ENCODE measurements at places on chromosomes 7 and 10.
A peak's percentile ranks its signal among the peaks of the same experiment; 100 is the strongest.

GRCh38 chr7:127893547-127893946 lies 137.7 kb downstream of the LRRC4 start:
- DNase-seq = no peak

DNA sequence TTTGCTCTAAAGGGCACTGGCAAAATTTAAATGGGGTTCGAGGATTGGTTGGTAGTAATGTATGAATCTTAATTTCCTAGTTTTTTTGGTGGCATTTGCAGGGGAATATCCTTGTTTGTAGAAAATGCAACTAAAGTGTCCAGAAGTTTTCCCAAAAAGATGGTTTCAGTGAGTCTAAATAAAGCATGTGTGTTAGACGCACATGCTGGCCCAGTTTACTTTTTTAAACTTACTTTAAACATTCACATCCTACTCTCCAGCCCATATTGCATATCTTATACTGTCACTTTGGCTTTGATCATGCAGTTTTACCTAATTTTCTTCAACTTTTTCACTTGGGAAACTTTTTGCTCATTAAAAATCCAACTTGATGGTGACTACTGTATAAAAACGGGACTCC lies 744.0 kb upstream of the CELF2 start:
- no peak for DNase-seq

DNA sequence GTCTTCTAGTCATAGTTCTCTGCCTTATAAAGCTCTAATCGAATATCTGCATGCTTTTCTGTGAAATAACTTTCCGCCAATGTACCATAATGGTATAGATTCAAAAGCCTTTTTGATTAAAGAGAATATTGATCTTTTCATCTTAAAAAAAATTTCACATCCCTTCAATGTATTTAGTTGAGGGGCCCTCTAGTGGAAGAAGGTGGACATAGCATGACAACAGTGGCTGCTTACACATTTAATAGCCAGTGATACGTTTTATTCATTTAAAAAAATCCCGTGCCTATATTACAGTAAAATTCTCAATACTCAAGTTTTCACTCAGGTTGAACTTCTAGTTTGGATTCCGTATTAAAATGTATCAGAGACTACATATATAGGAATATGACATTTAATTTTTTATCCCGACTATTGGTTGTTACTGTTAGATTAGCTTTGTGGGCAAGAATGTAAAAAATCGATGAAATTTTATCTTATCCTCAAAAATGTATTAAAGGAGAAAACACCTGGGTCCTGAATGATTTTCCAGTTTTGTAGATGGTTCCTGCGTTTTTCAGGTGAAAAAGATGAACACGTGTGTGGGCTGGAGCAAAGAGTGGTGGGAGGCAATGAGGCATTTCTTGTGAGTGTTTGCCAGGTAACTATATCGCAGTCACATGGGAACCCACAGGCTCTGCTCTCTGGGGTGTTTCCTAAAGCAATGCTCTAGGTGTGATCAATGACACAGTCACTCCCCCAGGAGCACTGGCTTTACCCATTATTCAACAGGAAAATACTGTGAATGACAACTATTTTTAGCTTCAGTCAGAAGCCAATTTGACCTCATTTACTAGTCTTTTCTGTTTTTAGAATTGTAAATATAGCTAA lies 24.1 kb upstream of the PNLIP start:
- DNase-seq = peak; percentile 42

GRCh38 chr7:1968397-1969111 lies 264.2 kb downstream of the MAD1L1 start:
- no peak for DNase-seq

DNA sequence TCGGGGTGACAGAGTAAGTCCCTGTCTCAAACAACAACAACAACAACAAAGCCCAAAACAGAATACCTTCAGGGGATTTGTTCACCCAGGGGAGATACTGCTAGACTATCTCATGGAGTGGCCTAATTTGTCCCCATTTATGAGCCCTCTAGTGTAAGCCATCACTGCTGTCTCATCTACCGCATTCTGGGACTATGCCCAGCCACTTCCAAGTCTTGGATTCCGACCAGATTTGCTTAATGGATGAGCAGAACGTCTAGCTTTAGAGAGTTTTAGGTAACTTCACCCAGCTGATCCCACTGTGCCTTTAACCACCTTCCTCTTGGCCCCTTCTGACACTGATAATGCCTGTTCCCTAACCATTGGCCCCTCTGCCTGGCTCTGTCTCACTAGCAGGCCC lies 47.1 kb downstream of the PAPSS2 start:
- no peak for DNase-seq

GRCh38 chr10:87723500-87723899 lies 63.8 kb downstream of the PAPSS2 start:
- no peak for DNase-seq

- DNase-seq = no peak
Observed at GRCh38 chr7:134359787-134360432, 43.2 kb upstream of the SLC35B4 start.

DNA sequence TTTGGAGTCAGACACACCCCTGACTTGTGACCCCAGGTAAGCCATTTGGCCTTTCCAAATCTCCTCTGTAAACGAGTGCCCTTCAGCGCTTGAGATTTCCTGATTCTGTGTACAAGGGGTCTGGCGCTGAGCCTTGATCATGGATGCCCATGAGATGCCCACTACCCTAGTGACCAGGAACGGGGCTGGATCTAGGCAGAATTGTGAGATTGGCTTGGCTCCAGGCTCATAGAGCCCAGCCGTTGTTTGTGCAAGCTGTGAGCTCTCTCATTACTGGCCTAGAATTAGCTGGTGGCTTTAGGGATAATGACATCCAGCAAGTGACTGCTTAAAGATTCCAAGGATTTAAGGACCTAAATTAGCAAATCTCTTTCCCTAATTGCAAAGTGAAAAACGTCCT lies 84.9 kb downstream of the CAMK1D start:
- no peak for DNase-seq

GRCh38 chr7:83550100-83550499 lies 98.8 kb downstream of the SEMA3E start:
- DNase-seq = no peak

DNA sequence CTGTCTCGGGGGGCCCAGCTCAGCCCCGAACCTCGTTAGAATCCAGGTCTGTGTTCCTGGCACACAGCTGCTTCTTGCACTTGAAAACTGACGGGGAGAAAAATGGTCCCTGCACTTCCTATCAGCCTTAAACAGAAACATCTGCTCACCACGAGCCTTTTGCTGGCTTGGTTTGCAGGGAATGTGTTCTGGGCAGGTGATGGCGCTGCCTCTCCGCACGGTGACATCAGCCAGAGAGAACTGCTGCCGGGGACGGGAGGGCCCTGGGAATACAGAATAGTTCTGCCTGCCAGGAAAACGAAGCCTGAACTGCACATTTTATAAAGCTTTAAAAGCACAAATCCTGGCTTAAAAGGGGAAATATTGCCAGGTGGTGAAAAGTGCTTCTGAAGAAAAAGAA lies 622.5 kb downstream of the TYW1 start:
- DNase-seq = no peak

- DNase-seq = no peak
Observed at GRCh38 chr7:141463986-141464385, 87.2 kb upstream of the AGK start.

GRCh38 chr10:70779088-70779487 lies 6.1 kb downstream of the TBATA start:
- no peak for DNase-seq

GRCh38 chr7:5554287-5554610 lies 130.6 kb upstream of the TNRC18 start:
- no peak for DNase-seq

DNA sequence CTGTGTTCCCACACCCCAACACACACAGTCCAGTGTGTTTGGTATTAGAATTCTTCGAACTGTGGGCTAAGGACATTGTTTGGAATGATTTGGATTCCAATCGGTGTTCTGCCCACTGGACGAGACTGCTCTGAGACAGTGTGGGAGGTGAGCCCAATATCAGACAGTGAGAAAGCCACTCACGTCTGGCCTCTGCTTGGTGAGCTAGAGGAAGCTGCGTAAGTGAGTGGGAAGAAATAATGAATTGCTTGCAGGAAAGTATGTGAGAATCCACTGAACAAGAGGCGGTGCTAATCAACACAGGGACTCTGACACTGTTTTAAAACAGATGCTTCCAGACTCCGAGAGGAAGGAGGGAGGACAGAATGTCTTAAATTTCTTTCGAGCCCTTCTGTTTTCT lies 675.0 kb upstream of the ANKRD30A start:
- DNase-seq = no peak

DNA sequence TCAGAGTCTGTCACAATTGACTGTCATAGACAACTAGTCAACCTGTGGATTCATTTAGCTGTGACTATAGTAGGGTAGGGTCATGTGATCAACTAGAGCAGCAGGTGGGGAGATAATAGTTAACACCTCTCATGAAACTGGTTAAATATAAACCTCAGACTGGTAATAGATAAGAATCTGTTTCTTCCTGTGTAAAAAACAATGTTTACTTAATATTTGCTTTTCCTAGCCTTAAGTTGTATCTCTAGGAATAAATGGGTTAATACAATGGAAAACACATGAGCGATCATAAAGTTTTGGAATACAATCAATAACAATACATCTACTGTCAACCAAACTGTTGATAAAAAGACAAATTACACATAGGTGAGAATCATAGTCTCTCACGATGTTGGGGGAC lies 43.4 kb upstream of the ITGB8 start:
- no peak for DNase-seq

DNA sequence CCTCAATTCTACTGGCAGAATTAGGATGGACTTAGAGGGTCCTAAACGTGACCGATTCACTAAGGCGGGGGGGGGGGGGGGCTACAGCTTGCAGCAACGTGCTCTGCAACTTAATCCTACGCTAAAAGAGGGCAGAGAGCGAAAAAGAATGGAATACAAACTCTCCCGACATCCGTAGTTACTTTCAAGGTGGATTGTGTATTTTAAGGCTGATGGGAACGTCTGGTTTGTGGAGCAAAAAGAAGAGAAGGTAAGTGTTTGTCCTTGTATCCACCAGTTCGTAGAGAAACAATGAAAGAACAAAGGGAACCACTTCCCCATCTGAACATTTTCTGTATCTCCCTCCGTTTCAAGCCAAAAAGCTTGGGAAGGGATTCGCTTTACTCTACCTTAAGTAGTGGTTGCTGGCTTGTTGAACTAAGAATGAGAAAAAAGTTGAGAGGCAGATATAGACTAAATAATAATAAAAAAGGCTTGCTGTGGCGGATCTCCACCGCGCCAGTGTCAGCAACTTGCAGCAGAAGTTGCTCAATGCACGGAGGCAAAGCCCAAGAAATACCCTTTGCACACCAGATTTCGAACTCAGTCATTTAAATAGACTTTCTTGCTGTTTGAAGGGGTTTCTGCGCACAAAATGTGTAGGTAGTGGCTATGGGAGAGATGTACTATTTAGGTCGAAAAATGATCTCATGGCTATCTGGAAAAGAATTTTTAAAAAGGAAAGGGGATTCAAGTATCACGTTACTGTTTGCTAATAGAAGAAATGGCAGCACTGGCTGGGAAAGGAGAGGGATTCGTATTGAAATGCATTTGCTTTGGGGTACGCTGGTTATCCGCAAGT lies 736 bp downstream of the SKIDA1 start:
- no peak for DNase-seq

DNA sequence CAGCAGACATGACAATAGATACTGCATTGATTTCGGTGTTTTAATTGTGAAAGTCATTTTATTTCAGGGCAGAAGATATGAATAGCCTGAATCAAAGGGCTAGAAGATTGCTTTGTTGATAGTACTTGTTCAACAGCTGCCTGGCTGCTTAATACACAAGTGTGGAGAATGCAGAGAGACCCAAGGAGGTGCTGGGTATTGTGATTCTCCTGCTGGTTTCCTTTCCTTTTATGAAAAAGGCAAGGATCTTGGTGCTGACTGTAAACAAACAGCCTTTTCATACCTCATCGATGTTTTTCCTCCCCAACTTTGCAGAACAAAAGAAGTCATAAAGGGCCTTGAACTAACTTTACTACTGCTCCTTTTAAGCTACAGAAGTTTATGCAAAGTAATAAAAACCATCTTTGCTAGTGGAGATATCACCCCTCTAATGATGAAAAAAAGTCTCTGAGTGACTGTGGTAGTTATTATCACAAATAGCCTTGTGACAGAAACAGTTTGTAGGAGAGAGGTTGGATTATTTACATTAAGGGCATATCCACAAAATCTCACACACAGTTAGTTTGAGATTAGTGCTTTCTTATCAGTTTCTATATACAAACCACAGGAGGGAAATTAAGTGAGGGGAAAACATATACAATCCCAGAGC lies 800.0 kb downstream of the LRMDA start:
- DNase-seq = no peak

DNA sequence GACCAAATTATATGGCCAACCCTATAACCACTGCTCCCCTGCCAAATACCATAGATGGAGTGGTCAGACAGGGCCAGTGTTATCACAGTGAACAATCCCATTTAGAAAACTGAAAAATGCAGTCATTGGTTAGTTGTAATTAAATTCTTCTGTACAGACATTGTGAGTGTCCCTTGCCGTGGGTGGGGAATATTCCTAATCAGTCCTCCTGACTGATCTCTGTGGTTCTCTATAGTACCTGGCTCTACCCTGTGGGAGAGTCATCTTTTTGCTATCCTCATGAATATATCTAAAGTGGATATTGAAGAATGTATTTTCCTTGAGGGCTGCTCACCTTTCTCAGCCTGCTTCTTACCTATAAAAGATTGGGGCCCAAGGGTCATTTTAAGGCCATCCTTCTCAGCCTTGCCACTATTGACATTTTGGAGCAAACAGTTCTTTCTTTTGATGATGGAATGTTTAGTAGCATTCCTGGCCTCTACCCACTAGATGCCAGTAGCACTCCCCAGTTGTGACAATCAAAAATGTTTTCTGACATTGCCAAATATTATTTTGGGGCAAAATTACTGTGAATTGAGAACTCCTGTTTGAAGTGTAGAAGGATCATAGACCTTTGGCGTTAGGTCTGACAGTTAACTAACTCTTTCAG lies 110.2 kb downstream of the MAPK8 start:
- DNase-seq = no peak

- no peak for DNase-seq
Observed at GRCh38 chr7:100079024-100079560, 2.4 kb downstream of the ZNF3 start.

GRCh38 chr7:122988333-122988732 lies 7.2 kb downstream of the TAS2R16 start:
- no peak for DNase-seq

GRCh38 chr7:128259131-128260061 lies 18.3 kb downstream of the LEP start:
- DNase-seq = no peak

DNA sequence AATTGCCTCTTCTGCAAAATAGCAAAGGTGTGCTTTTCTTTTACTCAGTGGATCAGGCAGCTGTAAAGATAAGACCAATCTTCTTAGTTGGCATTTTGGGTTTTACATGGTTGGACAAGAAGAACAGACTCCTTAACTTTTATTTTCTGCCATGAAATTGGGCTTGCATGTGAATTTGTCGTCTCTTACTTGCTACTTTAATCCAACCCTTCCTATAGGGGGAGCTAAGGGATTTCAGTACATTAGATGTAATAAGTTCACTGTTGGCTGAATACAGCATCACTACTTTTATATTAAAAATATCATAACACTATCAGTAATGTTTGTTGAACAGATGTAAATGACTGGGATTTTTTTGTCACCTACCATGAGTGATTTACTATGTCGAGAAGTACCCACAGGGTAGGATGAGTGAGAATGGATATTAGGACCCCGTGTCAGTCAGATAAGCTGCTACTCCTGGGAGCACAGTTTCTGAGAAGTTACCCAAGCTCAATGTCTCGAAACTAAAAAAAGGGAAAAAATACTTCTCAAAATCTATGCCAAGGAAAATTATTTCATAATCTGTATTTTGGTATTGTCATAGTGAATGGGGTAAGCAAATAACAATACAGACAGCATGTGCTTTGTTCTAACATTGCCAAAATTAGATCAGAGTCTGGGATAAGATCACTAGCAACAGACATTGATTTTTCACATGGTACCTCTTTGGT lies 127.4 kb upstream of the AGR3 start:
- DNase-seq = no peak
